ENCODE measurements at places on chromosomes 2 and 18.

- no peak for DNase-seq
Observed at GRCh38 chr2:13858626-13859025, 773.9 kb upstream of the LRATD1 start.

- DNase-seq, result no peak
Observed at GRCh38 chr18:36120297-36120696, 8.8 kb downstream of the SLC39A6 start.

DNA sequence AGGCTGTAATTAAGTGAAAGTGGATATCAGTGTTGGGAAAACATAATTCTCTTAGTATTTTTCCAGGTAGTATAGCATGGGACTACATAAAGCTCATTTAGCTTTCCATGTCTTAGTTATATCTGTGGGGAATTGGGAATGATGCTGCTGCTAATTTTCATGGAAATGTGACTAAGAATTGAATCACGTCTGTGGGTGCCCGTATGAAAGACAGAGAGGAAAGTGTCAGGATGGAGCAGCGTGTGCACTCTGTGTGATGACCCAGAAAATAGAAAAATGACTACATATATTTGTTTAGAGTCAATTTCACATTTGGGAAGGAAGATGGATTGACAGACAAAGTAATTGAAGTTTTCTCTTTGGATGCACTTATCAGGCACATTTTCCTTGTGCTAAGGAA lies 212.1 kb downstream of the PTPRM start:
- DNase-seq, result no peak

DNA sequence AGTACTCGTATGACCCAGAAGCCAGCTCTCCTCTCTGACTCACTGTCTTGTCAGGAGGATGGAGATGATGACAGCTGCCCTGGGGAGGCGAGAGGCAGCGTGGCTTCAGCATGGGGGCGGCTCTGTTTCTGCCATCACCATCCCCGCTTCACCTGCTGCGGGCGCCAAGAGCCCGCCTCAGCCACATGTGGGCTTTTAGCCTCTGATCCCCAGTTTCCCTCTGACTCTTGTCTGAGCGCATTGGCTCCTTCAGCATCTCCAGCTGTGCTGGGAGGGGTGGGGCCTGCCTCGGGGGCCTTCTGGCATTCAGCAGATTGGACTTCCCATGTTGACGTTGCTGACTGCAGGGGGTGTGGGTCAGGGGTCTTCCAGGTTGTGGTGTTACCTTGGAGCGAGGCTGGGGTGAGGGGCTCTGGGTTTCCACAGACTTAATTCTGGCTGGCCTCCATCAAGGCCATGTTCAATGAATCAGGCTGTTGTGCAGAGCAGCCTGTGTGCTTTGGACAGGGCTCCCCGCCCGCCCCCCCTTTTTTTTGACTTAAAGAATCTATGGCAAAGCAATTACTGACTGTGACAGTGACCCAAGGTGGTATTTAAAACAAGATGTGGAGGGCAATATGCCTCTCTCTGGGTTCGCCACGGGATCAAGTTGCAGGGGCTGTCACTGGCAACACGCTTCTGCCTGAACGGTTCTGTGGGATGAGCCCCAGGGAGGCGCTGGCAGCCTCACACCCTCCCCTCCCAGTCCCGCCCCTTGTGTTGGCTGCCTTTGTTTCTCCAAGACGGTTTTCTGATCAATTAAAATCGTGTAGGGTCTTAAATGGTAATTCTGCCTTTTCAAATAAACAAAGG lies 228.3 kb downstream of the LDLRAD4 start:
- no peak for DNase-seq

DNA sequence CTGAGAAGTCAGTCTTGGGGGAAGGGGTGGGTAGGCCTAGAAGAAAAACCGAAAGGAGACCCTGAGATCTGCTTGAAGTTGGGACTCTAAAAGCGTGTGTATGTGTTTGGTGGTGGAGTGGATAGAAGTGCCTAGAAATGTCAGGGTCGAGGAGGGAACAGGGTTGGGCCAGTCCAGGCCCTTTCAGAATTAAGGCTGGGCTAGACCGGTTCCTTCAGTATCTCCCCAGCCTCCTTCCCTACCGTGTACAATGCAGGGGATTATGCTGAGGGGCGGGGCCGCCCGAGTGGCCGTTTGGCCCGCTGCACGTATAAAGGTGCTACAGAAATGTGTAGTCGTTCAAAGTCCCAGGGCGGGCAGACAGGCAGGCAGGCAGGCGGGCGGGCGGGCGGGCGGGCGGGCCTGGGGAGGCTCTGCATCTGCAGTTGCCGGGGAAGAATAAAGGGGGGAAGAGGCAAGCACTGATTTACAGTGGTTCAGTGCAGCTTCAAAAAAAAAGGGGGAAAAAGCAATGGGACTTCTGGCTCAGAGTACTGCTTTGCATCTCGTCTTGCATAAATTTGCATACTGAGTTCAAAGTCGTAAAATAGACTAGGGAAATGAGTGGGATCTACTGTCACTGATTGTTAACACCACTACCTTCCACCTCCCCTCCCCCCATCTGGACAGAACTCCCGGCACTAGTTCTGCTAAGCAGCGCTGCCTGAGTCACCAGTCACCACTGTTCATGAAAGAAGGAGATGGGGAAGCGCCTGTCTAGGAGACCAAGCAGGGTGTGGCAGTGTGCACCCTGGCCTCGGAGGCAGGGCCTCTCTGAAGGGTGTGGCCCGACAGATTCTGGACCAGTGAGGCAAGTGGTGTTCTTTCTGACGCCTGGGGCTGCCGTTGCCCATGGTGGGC lies 3.6 kb downstream of the IGFBP2 start:
- DNase-seq, result no peak

DNA sequence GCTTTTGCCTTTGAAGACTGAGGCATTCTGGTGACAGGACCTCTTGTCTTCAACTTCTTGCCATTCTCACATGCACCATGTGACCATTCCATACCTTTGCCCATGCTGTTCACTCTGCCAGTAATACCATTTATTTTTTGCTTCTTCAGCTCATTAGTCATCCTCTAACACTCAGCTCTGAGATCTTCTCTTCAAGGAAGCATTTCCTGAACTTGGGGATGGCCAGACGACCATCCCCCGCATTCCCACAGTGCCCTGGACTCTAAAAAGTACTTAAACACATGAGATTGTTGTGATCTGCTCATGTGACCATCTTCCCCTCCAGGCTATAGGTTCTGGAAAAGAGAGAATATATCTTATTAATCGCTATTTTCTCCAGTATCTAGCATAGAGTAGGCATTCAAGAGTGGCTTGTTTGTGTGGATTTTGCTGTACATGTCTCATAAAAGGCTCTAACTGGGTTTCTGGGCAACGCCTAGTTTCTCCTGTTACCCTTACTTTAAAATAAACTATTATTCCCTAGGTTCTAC lies 33.9 kb downstream of the PAX3 start:
- DNase-seq, result no peak

GRCh38 chr2:154032220-154032619 lies 160.5 kb downstream of the GALNT13 start:
- no peak for DNase-seq

- DNase-seq, result no peak
Observed at GRCh38 chr2:120398996-120399888, 53.3 kb downstream of the INHBB start.

- no peak for DNase-seq
Observed at GRCh38 chr18:27860011-27860410, 316.9 kb downstream of the CDH2 start.
